ENCODE measurements at places on chromosomes 4 and X.
A peak's percentile ranks its signal among the peaks of the same experiment; 100 is the strongest.

GRCh38 chr4:39931441-39931901 lies 46.2 kb downstream of the PDS5A start:
- no peak for DNase-seq

DNA sequence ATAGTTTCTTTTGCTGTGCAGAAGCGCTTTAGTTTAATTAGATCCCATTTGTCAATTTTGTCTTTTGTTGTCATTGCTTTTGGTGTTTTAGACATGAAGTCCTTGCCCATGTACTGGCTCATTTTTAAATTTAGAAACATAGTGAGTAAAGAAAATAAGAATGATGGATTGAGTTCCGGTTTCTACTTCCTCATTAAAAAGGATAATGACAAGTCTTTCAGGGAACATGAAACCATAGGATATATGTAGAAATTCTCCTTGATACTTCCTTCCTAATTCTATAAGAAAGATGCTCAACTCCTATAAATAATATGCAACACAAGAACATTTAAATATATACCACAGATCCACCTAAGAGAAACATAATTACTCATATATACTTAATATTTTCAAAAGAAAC lies 240.9 kb downstream of the BANK1 start:
- DNase-seq, result no peak

DNA sequence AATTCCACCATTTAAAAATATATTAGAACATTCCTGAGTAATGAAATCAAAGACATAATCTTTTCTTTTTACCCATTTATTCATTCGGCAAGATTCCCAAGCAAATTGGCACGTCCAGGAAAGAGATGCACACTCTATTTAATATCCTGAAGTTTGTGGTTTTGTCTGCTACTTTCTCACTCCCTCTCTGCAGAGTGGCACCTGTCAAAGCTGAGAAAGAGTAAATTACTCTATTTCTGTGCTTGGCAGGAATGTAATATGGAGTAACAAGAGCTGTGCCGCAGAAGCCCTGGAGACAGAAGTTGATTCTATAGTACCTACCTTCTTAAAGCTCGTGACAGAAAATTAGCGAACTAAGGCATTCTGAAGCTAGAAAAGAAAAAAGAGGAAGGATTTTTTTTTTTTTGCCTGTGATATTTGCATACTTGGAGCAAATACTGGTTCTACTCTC lies 5.5 kb downstream of the GSTCD start:
- DNase-seq, result no peak

GRCh38 chr4:53991821-53992220 lies 72.6 kb downstream of the CHIC2 start:
- no peak for DNase-seq

DNA sequence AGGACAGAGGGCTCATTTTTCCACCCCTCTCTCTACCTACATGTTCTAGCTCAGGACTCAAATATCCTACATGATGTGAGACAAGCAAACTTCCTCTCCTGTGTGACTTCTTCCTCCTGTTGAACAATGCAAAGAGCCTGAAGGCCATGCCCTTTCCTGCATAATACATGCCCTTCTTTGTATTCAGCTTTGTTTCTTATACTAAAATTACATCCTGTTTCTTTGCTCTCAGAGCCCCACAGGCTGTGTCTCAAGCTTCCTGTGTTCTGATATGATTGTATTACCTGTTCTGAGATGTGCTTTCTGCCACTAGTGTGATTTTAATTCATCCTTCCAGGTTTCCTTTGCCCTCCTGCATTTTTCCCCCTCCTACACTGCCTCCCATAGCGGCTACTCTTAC lies 166.4 kb upstream of the AFF2 start:
- no peak for DNase-seq

DNA sequence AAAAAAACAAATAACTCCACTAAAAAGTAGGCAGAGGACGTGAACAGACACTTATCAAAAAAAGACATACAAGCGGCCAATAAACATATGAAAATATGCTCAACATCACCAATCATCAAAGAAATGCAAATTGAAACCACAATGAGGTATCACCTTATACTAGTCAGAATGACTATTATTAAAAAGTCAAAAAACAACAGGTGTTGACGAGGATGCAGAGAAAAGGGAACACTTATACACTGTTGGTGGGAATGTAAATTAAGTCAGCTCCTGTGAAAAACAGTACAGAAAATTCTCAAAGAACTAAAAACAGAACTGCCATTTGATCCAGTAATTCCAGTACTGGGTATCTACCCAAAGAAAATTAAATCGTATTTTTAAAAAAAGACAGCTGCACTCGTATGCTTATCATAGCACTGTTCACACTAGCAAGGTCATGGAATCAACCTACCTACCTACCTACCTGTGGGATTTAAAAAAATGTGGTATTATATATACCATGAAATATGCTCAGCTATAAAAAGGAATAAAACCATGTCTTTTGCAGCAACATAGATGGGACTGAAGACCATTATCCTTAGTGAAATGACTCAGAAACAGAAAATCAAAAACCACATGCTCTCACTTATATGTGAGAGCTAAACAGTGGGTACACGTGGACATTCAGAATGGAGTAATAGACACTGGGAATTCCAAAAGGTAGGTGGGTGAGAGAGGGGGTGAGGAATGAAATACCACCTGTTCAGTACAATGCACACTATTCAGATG lies 24.8 kb upstream of the PTPN13 start:
- no peak for DNase-seq

GRCh38 chr4:186249785-186250754 lies 15.9 kb upstream of the F11 start:
- DNase-seq, result no peak

DNA sequence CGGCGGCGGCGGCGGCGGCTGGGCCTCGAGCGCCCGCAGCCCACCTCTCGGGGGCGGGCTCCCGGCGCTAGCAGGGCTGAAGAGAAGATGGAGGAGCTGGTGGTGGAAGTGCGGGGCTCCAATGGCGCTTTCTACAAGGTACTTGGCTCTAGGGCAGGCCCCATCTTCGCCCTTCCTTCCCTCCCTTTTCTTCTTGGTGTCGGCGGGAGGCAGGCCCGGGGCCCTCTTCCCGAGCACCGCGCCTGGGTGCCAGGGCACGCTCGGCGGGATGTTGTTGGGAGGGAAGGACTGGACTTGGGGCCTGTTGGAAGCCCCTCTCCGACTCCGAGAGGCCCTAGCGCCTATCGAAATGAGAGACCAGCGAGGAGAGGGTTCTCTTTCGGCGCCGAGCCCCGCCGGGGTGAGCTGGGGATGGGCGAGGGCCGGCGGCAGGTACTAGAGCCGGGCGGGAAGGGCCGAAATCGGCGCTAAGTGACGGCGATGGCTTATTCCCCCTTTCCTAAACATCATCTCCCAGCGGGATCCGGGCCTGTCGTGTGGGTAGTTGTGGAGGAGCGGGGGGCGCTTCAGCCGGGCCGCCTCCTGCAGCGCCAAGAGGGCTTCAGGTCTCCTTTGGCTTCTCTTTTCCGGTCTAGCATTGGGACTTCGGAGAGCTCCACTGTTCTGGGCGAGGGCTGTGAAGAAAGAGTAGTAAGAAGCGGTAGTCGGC lies 528 bp downstream of the FMR1 start:
- peak; percentile 26 for DNase-seq

DNA sequence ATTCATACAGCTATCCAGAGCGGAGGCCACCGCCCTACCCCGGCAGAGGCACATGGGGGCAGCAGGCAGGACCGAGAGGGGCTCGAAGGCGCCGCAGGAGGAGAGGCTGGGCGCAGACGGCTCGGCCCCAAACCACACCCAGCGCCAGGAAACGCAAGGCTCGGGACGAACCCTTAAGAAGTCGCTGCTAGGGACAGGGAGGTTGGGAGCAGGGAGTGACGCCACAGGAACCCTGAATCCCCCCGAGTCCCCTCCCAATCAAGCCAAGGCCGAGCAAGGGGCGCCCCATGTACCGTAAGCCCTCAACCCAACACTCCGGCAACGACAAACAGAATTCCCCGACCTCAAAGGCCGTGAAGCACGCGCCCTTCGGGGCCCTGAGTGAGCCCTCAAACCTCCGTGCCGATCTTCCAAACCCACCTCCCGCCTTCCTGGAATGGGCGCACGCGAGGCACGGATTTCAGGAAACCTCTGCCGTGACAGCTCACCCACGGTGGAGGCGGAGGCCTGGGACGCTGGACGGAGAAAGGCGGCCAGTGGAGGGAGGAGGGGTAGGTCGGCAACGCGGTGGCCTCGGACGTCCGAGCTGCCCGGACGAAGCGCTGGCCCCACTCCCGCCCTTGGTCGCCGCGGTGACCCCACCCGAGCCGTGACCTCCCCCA lies 1.8 kb downstream of the ZFYVE28 start:
- DNase-seq, result no peak

DNA sequence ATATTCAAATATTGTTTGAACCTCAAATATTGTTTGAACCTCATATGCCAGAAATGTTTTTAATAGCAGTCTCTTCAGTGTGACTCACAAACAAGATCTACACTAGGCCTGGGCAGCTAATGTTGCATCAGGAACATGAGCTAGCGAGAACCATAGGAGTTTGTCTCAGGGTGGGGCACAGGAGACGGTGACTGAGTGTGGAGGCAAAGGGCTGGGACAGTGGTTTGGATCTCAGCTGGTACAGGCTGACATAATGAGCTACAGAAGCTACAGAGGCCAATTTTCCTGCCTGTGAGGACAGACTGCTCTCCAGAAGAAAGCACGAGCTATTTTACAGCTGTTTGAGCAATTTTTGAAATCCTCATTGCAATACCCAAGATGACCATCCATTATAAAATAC lies 224.7 kb downstream of the CENPC start:
- DNase-seq, result no peak

DNA sequence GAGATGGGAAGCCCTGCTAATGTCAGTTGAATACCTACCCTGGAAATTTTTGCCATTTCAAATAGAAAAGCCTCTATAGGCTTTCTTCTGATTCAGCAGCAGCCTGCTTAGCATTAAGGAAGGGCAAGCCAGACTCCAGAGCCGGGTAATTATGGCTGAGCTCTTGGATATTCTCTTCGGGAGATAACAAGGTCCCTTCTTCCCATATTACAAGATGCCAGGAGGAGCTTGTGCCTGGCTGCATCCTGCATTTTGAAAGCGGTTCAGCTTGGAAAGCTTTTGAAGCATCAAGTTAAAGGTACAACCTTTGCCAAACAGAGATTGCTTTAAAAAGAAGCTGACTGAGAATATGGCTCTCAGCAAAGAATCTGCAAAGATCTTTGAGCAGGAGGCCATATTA lies 399.6 kb upstream of the RPS6KA3 start:
- no peak for DNase-seq

GRCh38 chrX:9650091-9650490 lies 115.6 kb downstream of the GPR143 start:
- DNase-seq, result no peak

- DNase-seq, result no peak
These were observed 271.6 kb downstream of the TLL1 start for GRCh38 chr4:166144607-166145006.

- DNase-seq, result no peak
These were observed 20.4 kb downstream of the APOOL start for GRCh38 chrX:85024044-85024443.

DNA sequence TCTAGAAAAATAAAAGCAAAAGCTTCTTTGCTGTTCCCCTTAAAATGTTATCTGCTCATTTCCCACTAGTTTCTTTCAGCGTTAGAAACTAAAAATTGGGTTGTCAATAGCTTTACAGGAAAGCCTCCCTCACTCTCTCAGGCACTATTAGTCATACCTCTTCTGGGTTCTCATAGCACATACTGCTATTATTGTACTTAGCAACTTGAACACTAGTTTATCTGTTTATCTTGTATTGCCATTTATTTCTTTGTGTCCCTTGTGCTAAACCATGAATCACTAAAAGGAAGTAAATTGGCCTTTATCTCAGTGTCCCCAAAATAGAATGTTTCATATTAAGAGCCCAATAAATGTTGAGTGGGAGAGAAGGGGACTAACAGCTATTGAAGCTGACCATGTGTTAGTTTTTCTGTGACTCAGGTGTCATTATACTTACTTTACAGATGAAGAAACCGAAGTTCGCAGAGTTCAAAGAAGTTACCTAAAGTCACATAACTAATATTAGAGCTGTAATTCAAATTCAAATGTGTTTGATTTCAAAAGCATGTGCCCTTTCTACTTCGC lies 124.8 kb upstream of the CITED1 start:
- DNase-seq, result no peak

- DNase-seq, result no peak
These were observed 54.8 kb downstream of the CASP6 start for GRCh38 chr4:109648266-109648996.

DNA sequence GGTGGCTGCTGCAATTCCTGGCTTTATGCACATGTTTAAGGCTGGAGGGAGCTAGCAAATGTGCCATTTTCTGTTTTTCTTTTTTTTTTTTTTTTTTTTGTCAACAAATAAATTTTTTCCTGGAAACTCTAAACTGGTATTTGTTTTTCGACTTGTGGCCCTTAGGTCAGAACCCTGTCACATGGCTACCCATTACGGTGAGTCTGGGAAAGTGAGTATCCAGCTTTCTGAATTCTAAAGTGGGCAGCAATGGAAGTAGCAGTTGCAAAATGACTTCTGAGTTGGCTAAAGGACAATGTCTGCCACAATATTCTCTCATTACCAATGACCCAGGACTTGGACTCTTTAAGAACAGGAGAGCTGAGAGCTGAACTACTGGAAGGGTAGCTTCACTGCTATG lies 225.1 kb upstream of the CENPE start:
- no peak for DNase-seq

DNA sequence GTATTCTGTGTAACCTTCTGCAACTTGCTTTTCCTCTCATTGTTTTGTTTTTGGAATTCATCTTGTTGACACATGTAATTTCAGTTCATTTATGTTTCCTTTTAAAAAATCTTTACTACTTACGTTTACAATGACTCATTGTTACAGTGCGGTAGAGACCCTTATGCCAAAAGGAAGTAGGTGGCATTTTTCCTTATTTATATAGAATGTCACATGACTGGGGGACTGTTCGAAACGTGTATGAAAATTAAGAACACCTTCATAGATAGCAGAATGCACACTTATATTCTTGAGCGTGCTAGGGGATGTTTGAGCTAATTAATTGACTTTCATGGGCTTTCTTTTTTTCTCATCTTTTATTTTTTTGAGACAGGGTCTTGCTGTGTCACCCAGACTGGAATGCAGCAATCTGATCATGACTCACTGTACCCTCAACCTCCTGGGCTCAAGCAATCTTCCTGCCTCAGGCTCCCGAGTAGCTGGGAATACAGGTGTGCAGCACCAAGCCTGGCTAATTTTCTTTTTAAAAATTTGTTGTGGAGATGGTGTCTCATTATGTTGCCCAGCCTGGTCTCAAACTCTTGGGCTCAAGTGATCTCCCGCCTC lies 7.3 kb downstream of the REPS2 start:
- peak; percentile 84 for DNase-seq

DNA sequence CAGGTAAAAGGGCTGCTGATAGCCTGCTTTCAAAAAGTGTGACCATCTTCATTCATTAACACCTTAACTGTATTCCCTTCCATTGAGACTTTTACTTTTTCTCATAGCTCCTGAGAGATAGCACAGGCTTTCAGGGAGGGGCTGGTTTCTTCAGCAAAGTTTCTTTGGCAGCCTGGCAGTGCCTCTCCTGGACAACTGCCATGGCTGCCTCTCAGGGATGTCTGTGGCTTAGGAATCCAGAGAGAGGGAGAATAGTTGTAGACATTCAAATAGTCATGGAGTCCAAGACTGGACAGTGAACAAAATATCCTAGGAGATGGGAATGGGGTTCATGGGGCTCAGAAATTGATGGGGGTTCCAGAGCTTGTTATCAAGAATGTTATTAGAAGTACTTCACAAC lies 81.1 kb downstream of the FAM47B start:
- DNase-seq, result no peak

- DNase-seq, result no peak
These were observed 961 bp upstream of the MBNL3 start for GRCh38 chrX:132489578-132490419.
